ENCODE measurements at places on chromosomes 6 and 20.

DNA sequence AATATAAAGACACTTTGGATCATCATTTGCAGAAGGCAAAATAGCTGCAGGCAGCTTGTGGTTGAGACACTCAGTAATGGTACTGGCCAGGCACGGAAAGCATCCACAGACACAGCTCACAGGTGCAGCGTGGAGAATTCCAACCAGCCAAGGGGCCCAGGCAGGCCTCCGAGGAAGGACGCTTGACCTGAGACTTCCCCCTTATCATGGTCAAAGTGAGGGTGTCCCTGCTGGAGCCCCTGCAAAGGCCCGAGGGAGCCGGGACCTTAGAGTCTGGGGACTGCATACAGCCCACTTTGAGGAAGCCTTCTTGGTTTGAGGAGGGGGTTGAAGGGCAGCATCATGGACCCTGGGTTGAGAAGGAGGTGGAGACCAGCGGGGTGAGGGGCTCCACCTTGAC lies 15.1 kb upstream of the MYT1 start:
- no peak for DNase-seq

DNA sequence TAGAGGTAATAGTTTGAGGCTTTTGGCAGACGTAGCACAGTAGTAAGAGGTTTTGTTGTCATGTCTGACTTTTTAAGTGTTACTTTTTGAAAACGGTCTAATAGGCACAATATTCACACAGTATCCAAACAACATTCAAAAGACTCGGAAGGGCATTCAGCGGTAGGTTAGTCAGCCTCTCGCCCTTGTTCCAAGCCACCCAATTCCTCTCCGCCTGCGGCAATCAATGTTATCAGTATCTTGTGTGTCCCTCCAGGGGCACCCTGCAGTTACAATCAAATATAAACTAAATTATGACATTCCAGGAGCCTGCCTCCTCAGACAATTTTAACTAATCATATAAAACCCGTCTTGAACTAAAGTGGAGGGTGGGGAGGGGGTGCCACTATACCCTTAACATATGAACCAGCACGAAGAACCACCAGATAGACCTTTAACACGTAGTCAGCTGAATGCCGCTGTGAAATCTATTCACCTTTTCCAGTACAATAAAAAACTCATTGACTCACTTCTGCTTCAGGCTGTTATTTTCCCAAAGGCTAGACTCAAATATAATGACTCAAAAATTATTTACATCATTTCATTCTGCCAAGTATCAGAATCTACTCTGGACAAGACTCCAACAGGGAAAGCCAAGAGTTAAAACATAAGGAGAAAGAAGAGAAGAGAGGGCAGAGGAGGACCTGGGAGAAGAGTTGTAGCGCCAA lies 1.6 kb downstream of the TENT5A start:
- no peak for DNase-seq

DNA sequence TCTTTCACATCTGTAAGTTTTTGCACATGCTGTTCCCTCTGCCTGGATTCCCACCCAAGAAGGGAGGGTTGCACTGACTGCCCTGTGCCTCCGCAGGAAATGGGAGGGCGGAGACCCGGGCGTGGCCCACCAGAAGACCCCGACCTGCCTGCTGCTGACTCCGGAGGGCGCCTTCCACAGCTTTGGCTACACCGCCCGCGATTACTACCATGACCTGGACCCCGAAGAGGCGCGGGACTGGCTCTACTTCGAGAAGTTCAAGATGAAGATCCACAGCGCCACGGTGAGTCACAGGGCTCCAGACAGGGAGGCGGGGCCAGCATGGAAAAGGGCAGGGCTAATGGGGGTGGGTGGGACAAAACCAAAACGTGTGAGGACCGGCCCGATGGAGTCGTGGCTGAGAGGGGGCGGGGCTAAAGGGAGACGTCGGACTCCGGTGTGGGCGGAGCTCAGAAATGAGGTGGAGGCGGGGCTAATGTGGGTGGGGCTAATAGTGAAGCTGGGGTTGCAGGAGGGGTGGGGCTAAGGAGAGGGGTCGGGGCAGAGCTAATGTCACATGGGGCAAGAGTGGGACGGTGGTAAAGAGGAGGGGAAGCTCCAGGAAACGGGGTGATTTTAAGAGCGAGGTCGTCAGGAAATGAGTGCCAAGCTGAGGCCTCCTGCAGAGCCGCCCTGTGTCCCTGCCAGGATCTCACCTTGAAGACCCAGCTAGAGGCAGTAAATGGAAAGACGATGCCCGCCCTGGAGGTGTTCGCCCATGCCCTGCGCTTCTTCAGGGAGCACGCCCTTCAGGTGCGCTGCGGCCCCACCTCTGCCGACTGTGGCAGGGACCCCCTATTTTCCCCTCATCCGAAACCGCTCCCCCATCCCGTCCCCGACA lies 12.6 kb downstream of the HSPA12B start:
- DNase-seq = peak; percentile 85

- no peak for DNase-seq
Observed at GRCh38 chr6:52494298-52495072, 74.3 kb downstream of the EFHC1 start.

DNA sequence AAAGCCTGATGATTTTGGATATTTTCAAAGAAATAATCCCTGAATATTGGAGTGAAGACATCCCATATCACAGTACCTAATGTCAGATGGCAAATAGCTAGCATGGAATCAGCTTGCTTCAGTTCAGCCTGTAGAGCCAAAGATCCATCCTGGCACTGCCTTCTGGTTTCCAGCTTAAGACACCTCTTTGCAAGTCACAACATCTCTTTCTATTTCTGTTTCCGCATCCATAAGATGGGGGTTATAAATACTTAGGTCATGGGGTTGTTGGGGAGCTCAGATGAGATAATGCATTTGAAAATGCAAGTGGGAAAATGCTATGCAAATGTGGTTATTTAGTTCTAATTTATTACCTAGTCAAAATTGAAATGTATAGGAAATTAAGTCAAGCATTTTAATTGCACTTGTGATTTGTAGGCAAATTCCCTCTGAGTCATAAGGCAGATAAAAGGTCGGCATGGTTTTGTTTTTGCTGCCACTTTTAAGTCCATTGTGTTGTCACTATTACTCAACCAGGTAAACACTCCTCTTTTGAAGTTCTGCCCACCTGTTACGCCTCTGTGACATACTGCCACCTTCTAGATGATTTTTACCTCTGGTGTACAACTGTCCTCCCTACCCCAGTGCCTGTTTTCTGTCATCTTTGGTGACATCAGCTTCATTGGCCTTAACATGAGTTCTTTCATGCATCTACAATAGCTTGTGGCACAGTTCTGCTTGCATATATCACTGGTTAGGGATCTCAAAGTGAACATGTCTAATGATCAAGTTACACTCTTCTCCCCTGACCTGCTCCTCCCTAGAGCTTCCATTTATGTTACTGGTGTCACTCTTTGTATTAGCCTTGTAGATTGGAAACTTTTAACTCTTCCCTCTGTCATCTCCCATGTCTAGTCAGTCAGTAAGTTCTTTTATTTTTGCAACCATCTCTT lies 96.6 kb downstream of the CDKAL1 start:
- no peak for DNase-seq

DNA sequence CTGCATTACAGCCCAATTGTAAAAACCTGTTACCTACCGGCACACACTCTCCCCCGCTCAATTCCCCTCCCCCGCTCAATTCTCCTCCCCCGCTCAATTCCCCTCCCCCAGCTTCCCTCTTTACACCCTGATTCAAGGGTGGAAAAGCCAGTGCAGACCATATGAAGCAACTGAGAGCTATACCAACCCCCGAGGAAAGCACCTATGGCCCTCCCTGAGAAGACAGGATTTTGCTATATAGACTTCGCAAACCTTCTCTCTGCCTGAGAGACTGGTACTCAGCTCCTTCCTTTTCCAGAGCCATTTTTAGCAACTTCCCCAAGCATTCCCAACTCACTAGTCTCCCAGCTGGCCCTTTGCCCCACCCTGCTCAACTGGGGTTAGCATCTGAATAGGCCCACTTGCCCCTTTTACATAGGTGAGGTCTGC lies 7.6 kb downstream of the GNAS-AS1 start:
- no peak for DNase-seq

- DNase-seq = no peak
Observed at GRCh38 chr6:160966493-160967229, 24.9 kb upstream of the MAP3K4 start.

DNA sequence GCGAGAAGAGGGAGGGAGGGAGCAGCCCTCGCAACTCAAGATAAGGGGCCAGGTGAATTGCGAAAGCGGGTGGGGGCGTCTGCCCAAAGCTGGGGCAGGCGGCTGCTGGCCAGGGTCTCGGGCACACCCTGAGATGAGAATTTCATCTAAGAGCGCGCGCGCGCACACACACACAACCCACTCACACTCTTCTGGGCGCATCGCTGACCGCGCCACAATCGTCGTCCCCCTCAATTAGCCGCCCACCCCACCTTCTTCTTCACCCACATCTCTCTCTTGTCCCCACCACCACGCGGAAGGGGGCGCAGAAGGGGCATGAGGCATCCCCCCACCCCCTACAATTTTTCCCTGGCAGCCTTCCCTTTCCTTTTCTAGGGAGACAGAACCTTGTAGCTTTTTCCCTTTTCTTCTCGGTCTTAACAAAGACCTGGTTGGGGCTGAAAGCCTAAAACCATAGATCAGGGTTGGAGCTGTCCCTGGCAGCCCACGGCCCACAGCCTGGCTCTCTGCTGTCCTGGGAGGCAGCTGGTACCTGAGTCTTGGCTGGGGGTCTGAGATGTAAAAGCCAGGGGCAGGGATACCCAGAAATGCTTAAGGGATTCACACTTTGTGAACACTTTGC lies 737 bp upstream of the PTPRT start:
- no peak for DNase-seq

DNA sequence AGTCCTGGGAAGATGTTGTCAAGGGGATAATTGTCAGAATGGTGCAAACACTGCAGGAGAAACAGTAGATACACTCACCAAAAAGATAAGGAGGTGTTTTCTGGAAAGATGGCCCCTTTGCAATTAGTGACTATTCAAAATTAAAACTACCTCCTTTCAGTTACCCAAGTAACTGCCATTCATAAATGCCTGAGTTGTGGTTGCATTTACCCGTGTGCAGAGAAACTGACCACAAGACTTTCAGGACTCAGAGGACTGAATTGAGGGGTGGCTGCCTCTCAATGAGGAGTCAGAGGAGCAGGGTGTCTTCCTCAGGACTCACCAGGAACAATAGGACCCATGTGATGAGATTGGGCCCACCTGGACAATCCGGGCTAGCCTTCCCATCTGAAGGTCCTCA lies 39.0 kb downstream of the GCM1 start:
- no peak for DNase-seq

GRCh38 chr6:156773935-156774852 lies 3.0 kb upstream of the ARID1B start:
- no peak for DNase-seq

DNA sequence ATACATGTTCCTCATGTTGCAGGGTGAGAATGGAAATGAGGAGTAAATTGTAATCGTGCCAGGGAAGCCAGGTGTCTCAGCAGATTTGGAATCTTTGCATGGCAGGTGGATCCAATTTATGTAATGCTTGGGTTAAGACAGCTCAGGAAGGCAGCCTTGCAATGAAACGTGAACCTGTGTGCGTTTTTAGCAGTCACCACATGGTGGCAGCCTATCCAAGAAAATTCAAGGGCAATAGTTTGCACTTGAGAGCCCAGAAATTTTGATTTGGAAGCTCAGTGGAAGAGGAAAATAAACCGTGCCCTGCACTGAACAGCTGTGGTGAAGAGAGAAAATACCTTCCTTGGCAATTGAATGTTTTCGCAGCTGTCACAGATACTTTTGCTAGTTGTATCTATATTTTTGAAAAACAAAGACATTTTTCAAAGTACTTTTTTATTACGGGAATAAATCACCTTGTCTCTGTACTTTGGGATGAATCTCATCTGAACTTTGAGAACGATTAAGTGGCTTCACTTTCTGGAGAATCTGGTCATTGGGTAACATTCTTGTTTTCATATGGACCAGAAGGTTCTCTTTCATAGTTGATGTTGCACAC lies 26.5 kb downstream of the MTHFD1L start:
- DNase-seq = peak; percentile 68

DNA sequence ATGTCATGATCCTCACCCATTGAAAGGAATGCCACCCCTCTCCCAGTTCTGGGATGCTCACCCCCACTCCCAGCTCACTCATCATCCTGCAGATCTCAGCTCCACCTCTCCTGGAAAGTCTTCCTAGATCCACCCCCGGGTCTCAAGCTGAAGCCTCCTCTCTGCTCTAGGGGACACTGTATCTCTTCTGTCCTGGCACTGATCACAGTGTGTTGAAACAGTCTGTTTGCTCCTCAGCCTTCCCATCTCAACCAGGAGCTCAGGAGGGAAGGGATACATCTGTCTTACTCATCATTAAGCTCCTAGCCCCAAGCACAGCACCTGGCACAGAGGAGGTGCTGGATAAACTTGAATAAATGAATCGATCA lies 80.1 kb downstream of the MRPL14 start:
- DNase-seq = no peak

DNA sequence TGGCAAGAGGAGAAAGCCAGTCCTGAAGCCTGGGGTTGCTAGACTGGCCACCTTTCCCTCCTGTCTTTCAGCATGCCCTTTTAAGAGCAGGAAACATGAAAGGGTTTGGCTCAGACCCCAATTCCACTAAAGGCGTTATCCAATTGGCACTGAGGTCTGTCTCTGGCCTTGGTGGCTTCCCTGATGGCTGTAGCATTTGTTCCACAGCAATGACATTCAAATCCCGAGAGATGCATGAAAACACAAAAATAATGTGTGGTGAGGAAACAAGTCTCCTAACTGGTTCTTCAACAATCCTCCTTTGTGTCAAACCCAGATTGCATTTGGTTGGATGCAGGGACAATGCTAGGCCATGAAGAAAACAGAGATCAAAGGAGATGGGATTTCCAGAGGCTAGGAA lies 56.5 kb upstream of the ADTRP start:
- no peak for DNase-seq

DNA sequence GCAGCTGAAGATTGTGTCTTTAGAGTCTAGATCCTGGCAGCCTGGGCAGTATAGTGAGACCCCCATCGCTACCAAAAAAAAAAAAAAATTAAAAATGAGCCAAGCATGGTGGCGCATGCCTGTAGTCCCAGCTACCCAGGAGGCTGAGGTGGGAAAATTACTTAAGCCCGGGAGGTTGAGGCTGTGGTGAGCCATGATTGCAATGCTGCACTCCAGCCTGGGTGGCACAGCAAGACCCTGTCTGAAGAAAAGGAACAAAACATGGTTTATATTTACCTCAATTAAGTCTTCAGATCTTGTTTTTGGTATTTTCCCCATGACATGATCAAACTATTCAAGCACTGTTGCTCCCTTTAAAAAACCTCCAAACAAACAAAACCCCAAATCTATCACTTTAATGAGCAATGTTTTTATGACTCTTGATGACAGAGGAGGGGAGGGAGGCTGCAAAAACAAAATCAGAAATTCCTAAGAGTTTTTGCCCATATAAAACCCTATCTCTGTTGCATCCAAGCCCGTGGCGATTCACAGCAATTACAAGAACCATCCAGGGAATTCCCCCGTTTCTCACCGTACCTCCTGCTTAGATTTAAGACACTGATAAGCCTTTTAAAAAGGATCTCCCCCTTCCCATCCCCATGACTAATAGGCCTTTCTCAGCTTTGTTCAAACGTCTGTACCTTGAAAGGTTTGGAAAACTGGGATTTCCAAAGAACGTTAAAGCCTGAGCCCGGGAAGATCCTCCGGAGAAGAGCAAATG lies 259.9 kb downstream of the BMP7 start:
- no peak for DNase-seq

GRCh38 chr20:34475979-34476736 lies 40.1 kb upstream of the DYNLRB1 start:
- peak; percentile 41 for DNase-seq
